Skin of body (tissue), 3 donors: ENCODE measurements at places on chromosomes 2 and 18. TPM values are rescaled to one million over a fixed set of nuclear protein-coding genes. Genes with fewer than 3 reads are reported as not detected.

- no peak for DNase-seq
Observed at GRCh38 chr2:54983345-54984220, 66.7 kb downstream of the RTN4 start.

Gene SERPINB13
- 21.2 TPM for total RNA-seq

Gene TNFAIP6
- total RNA-seq, result 26.5 TPM

DNA sequence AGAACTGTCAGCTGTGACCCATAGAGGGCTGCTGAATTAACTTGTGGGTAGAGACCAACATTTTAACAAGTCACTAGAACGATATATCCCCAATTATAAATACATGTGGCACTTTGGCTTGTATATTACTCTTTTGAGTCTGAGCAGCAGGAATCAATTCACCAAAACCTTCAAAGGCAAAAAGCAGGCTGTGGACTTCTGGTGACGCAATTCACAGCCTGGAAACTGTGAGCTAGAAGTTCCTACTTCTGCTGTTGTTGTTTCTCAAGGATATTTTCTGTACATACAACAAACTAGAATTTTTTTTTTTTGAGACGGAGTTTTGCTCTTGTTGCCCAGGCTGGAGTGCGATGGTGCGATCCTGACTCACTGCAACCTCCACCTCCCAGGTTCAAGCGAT, 37.3 kb downstream of the PTCD3 start:
- no peak for DNase-seq

- DNase-seq, result no peak
Observed at GRCh38 chr18:5369513-5369912, 74.0 kb upstream of the ZBTB14 start.

- no peak for DNase-seq
Observed at GRCh38 chr18:62950246-62950645, 234.9 kb downstream of the PHLPP1 start.

DNA sequence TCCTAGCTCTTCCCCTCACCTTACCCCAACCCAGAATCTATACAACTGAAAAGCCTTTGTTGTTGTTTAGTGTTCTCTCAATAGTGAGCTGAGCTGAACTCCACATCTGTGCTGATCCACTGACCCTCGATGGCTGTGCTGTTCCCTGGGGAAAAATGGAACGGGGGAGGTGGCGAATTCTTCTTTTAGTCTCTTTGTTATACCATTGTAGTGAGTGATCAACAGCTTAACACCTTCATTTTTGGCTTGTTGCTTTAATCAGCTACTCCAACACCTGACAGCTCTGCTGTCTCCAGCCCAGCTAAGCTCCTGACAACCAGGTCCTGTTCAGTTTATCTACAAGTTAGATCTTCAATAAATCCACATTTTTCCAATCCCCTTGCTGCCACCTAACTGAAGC, 25.7 kb downstream of the PLA2R1 start:
- no peak for DNase-seq

- no peak for DNase-seq
Observed at GRCh38 chr2:79977792-79978191, 326.8 kb downstream of the LRRTM1 start.

Gene DCDC2C
- 0.20 TPM for total RNA-seq

DNA sequence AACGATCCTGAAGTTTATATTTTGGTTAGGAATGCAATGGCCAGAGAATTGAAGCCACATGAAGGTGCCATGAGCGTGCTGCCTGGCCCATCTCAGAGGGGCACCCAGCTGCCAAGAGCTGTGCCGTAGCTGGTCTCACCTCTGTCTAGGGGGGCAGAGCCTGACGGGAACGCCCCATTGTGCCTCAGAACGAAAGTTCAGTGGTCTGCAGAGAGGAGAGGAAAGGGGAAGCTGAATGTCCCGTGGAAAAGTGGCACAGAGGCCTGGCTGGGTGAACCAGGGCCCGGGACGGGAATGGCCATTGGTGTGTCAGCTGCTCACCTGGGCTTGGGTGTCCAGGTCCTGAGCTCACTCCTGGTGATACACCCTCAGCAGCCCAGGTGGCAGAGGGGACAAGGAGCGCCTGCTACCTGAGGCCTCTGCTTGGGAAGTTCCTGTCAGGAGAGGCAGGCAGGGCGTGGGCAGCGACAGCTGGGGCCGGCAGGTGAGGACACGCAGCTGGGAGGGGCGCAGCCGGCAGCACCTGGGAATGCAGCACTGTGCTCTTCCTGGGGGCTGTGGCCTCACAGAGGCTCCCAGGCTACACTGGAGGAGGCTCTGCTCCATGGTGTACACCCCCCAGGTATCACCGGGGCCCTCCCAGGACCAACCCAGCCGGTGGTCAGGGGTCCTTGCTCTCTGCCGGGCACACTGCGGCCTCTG, 67.3 kb downstream of the PARD6G start:
- DNase-seq, result no peak

DNA sequence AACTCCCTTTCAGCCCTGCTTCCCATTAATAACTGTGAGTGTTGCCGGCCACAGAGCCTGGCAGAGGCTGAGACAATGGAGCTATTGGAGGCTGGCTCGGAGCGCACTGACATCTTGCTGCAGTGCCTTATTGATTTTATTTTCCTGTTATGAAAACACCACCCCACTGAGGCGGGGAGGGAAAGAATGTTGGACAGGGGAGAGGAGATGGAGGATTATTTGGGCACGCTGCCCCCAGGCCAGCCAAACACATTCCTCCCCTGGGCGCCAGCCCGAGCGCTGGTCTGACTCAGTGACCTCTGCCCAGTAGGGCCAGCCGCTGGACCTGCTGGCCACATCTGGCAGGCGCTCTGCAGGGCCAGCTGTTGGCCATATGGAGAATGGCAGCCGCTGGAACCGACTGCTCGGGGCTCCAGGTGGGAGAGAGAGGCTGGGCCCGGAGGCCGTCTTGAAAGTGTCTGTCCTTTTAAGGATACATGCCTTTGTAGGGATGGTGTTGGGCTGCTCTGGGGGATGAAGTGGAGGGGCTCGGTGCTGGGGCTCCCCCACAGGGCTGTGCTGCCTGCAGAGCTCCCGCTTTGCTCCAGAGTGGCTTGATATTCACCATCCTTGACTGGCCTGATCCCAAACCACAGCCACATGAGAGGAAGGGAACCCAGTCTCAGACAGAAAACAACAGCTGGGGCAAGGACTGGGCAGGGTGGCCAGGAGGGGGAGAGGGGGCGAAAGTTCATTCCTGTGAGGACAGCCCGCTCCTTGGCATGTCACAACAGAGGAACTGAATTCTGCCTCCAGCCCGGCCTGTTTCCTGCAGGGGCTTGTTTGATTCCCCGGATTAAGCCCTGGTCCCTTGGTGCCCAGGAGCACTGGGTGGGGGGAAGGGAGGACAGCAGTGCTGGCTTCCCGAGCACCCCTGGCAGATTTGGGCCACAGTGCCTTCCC, 179.0 kb downstream of the KLHL29 start:
- DNase-seq, result no peak

DNA sequence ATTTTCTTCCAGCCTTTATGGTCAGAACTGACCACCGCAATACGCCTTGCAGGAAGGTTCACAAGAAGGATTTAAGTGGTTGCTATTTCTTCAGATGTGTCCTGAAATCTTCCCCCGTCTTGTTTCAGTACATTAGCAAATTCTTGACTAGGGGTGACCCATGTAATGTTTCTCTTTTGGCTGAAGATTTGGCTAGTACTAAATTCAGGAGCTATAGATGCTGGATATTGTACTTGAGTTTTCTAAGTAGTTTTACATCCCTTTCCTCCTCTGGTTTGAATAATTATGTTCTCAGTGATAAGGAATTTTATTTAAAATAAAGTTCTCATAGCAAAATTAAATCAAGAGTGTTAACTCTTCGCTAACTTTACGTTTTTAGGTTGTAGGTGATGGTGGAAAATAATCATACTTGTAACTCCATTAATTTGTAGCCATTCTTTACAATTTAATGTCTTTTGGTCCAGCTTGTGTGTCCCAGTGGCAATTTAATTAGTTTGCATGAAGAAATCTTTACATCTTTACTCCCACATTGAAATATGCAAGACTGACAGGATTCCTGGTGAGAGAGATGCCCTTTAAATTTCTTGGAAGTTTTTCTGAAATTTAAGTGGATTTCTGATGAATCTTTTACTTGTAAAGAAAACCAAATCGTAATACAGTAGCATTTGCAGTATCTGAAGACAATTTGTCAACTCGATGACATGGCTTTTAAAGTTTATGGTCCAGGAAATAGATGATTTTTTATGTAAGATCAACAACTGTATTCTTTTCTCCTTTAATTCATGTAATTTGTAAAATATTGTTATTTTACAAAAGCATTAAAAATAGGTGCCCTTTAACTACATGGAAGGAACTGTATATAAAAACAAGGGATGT, 2.8 kb downstream of the PHLPP1 start:
- no peak for DNase-seq

DNA sequence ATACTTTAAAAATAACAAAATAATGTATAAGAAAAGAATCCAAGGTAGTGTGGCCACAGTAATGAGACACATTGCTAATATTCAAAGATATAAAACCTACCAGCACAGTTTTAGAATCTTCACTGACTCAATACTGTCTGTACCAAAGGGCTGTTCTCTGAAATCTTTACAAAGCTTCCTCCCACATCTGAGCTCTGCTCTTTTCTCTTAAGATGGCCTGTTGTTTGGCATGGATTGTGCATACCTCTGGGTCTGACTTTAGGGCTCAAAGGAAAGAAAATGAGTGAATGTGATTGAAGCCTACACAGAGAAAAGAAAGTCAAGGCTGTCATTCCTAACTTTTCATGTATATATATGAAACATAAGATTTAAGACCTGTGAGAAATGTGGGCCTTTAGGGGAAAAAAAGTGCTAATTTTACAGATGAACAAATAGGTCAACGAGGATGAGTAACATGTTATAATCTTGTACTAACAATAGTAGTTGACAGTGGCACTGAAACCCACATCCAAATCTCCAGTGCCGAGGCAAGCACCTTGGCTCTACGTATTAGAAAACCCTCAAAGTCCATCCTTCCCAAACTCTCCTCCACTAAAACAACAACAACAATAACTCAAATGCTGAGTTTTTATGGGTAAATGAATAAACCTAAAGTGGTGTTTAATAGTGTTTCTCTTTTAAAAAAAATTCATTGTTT, 114.2 kb downstream of the ZNF521 start:
- DNase-seq, result no peak
